Thymus (tissue), 14 donors: ENCODE measurements at places on chromosomes 5 and 9. TPM values are rescaled to one million over a fixed set of nuclear protein-coding genes. Genes with fewer than 3 reads are reported as not detected.

- H3K36me3 ChIP-seq: peaks cover 11% of the 10 kb centered on the region
- DNase-seq: no peak
- H3K27ac ChIP-seq: no peak overlapping the region
- H3K4me1 ChIP-seq: no peaks in the 10 kb centered on the region
These were observed 50.7 kb downstream of the ICE1 start for GRCh38 chr5:5473226-5473625.

DNA sequence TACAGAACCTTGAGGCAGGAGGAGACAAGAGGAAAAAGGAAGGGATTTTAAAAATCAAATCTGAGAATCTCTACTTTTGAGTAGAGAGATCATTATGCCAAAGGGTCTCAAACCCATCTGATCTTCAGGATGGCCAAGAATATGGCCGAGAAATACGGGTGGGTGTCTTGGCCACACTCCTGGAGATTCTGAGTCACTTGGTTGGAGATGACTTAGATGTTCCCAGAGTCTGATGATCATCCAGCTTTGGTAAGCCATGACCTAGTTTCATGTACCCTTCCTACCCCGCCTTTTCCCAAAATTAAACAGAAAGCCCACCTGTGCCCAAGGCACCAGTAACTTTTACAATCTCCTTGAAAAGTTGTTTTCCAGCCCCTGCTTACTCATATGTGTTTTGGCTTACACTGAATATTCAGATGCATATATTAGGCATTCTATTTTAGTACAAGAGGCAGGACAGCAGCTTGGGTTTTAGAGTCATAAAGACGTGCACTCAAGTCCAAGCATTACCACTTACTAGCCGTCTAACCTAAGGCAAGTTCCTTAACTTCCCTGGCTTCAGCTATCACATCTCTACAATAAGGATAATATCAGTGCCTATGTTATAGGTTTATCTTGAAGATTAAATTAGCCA, 167.0 kb upstream of the GPR151 start:
- no peaks in the 10 kb centered on the region for H3K36me3 ChIP-seq
- H3K4me1 ChIP-seq: no peaks in the 10 kb centered on the region
- H3K4me3 ChIP-seq: no peak overlapping the region

DNA sequence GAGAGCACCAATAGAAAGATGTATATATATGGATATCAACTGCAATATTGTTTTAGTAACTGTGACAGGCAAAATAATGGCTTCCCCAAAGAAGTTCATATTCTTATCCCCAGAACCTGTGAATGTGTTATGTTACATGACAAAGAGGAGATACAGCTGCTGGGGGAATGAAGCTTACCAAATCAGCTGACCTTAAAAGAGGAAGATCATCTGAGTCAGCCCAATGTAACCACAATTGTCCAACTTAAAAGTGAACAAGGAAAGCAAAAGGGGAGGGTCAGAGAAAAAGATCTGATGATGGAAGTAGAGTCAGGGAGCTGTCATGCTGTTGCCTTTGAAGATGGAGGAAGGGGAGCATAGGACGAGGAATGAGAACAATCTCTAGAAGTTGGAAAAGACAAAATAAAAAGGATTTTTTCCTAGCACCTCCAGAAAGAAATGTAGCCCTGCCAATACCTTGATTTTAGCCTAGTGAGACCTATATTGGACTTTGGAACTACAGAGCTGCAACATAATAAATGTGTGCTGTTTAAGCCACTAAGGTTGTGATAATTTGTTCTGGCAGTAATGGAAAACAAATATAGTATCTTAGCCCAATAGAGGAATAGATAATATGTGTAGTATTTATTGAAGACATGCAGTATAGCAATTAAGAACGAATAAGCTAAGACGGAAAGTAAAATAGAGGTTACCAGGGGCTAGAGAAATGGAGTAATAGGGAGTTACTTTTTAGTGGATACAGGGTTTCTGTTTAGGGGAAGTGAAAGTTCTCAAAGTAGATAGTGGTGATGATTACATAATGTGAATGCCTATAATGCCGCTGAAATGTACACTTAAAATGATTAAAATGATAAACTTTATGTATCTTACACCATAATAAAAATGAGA, 115.9 kb downstream of the PIK3R1 start:
- no peaks in the 10 kb centered on the region for H3K36me3 ChIP-seq
- no peak overlapping the region for H3K4me3 ChIP-seq
- no peak for DNase-seq
- H3K27ac ChIP-seq: no peak overlapping the region

GRCh38 chr9:131194762-131195161, 69.4 kb downstream of the NUP214 start:
- no peak overlapping the region for H3K4me3 ChIP-seq
- DNase-seq: no peak
- H3K4me1 ChIP-seq: no peaks in the 10 kb centered on the region
- H3K27me3 ChIP-seq: no peaks in the 10 kb centered on the region

DNA sequence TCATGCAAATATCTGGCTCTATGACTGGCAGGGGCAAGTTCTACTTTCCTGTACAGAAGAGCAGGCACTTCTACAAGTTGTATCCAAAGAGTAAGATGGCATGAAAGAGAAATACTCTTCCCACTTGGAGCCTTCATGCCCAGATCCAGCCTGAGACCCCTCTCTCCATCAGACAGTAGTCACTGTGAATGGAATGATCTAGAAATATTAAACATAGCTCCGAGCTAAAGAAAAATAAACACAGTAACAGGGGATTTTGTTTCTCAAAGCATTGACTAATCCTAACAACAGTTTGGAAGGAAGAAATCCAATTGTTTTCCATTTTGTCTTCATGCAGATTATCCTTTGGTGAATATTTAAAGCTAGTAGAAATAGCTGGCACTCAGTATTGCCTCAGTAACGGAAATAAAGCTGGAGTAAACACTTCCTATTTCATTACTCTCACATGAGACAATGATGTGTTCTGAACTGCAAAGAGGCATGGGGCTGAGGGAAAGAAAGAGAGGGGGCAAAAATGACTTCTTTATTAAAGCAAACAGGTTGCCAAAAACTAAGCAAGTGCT, 100.0 kb downstream of the SEMA5A start:
- no peaks in the 10 kb centered on the region for H3K27me3 ChIP-seq
- DNase-seq: no peak
- H3K27ac ChIP-seq: no peak overlapping the region
- H3K36me3 ChIP-seq: no peaks in the 10 kb centered on the region
- no peaks in the 10 kb centered on the region for H3K4me1 ChIP-seq

GRCh38 chr9:37412431-37413151, 9.9 kb upstream of the GRHPR start:
- H3K4me3 ChIP-seq: no peak overlapping the region
- H3K4me1 ChIP-seq: peaks cover 40% of the 10 kb centered on the region
- no peak overlapping the region for H3K27ac ChIP-seq
- DNase-seq: no peak
- no peaks in the 10 kb centered on the region for H3K36me3 ChIP-seq

DNA sequence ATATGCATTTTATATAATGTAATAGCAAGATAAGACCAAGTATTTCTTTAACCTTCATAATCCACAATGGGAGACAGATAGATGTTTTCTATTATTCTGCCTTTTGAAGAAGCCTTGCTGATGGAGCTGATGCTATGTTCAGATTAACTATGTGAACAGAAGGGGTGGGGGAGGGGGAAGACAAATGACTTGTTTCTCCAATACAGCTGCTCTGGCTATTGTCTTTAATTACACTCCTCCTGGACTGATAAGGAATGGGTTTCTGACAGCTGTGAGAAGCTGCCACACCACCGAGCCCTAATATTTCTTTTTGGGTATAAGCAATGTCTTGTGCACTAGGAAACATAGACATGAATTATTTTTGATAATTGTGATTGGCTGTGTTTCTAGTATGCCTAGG, 62.0 kb downstream of the CAVIN4 start:
- DNase-seq: no peak
- no peak overlapping the region for H3K4me3 ChIP-seq
- H3K4me1 ChIP-seq: no peaks in the 10 kb centered on the region
- H3K36me3 ChIP-seq: no peaks in the 10 kb centered on the region
- no peaks in the 10 kb centered on the region for H3K27me3 ChIP-seq

- H3K4me1 ChIP-seq: no peaks in the 10 kb centered on the region
- H3K27ac ChIP-seq: no peak overlapping the region
- H3K4me3 ChIP-seq: no peak overlapping the region
- DNase-seq: no peak
- no peaks in the 10 kb centered on the region for H3K36me3 ChIP-seq
These were observed 372.0 kb downstream of the CDH10 start for GRCh38 chr5:24272741-24273140.

DNA sequence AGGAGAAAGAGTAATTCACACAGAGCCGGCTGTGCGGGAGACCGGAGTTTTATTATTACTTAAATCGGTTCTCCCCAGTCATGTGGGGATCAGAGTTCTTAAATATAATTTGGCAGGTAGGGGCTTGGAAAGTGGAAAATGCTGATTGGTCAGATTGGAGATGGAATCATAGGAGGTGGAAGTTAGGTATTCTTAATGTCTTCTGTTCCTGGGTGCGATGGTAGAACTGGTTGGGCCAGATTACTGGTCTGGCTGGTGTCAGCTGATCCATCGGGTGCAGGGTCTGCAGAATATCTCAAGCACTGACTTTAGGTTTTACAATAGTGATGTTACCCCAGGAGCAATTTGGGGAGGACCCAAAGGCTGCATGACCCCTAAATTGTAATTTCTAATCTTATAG, 4.6 kb upstream of the CERCAM start:
- no peak overlapping the region for H3K4me3 ChIP-seq
- DNase-seq: no peak
- H3K4me1 ChIP-seq: peaks cover 14% of the 10 kb centered on the region
- H3K27ac ChIP-seq: no peak overlapping the region
- H3K27me3 ChIP-seq: peaks cover 91% of the 10 kb centered on the region
- H3K36me3 ChIP-seq: no peaks in the 10 kb centered on the region

- no peaks in the 10 kb centered on the region for H3K27me3 ChIP-seq
- no peaks in the 10 kb centered on the region for H3K4me1 ChIP-seq
These were observed 106.0 kb upstream of the PTPN3 start for GRCh38 chr9:109604131-109604530.

- H3K27ac ChIP-seq: no peak overlapping the region
- H3K36me3 ChIP-seq: no peaks in the 10 kb centered on the region
- H3K27me3 ChIP-seq: no peaks in the 10 kb centered on the region
- no peaks in the 10 kb centered on the region for H3K4me1 ChIP-seq
These were observed 1992.3 kb downstream of the MAT2B start for GRCh38 chr5:165497707-165498106.

Gene IFNA21
- total RNA-seq: not detected

Gene MOB3B
- 2.3 TPM for total RNA-seq

Gene ATOSB
- 4.9 TPM for total RNA-seq

Gene CRHBP
- 0.76 TPM for total RNA-seq

Gene PCDHB13
- total RNA-seq: 0.14 TPM

Gene TLE1
- 7.0 TPM for total RNA-seq
